T-helper 17 cell (primary cell): ENCODE measurements at places on chromosomes 16 and 17.

DNA sequence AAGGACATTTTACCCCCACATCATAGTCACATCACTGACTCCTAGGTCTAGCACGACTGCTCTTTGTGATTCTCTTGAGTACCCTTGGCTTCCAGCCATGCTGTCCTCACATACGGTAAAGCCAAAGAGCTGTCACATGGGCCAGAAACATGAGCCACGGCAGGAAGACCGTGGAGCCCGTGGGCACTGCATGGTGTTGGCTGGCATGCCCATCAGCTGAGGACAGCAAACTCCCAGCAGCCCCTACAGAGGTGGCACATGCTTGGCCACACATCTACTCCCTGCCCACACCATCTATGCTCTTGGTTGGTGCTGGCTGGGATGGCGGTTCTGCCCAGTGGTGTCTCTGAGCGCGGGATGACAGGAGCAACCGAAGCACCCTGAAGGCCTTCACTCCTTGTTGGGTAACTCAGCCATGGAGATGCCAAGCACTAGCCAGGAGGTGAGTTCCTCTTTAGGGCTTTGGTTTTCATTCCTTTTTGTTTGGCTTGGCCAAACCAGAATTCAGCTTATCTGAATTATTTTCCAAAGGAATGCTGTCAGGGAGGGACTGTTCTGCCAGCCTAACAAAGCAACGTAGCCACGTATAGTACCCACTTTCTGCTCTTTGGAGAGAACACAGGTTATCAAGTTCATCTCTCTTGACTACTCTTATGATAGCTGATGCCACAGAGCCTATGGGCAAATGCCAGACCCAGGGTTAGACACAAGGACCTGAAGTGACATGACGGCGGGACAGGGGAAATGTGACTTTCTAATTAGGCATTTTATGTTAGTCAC, 10.0 kb downstream of the TNFAIP1 start:
- no peak for DNase-seq

- DNase-seq = no peak
Observed at GRCh38 chr17:76544546-76545365, 4.9 kb downstream of the PRCD start.

GRCh38 chr16:85465328-85466303, 147.5 kb upstream of the GSE1 start:
- DNase-seq = no peak

- no peak for DNase-seq
Observed at GRCh38 chr17:73064084-73064938, 28.2 kb downstream of the SLC39A11 start.

DNA sequence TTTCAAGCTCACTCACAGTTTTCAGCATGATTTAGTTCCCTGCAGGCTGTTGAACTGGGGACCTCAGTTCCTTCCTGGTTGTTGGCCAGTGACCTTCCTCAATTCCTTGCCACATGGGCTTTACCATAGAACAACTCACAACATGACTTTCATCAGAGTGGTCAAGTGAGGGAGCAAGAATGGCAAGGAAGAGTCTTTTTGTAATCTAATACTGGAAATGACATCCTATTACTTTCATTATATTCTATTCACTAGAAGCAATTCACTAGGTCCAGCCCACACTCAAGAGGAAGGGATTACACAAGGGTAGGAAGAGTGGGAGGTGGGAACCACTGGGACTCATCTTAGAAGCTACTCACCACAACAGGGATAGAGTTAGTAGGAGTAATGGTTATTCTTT, 57.6 kb downstream of the SYT17 start:
- DNase-seq = no peak

DNA sequence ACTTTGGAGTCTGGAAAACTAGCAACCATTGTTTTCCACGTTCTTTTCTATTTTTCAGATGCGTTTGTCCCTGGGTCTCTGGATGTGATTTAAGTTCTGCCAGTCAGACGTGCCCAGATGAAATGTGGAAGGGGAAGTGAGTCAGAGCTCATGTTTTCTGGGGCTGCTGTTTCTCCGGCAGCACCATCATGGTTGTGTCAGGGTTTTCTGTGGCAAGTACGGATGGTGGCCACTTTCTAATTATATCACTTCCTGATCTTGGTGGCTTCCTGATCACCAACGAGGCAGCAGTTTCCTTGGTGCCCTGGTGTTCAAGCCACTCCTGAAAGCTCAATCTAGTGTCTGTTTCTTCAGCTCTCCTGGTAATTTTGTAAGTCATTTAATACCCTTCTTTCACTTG, 31.4 kb upstream of the PMFBP1 start:
- no peak for DNase-seq

DNA sequence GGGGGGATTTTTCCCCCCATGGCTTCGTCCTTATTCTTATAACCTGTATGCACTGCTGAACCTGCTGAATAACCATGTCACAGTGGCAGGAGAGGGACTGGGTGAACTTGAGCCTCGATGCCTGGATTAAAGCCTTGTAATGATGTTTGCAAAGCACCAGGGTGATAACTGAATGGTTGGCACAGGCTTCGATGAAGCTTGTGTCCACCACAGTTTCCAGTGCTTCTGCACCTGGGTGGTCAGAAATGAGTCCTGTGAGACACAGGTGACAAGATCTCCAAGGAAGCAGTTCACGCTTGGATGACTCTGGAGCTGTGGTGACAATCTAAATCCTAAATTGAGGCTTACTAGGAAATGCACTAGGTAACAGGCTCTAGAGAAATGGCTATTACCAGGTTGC, 729.3 kb downstream of the MAF start:
- DNase-seq = no peak

DNA sequence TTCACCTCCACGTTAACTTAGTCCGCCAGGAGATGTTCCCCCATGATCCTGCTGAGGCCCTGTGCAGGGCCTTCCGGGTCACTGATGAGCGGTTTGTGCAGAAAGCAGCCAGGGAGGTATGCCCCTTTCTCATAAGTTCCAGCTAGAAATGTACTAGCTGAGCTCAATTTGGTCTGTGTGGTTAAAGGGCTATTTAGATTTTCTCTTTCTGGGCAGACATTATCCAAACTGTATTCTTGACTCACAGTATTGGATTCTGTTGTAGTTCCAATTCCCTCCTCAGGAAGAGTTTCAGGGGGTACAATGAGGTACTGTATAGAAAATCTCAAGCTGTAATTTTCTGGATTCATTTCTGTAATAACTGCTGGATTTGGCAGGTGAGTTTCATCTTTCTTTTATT, 137.1 kb downstream of the TRIM37 start:
- DNase-seq = no peak

- DNase-seq = no peak
Observed at GRCh38 chr17:45334701-45335677, 18.2 kb upstream of the MAP3K14 start.
